ENCODE measurements at places on chromosomes 13 and 19.

DNA sequence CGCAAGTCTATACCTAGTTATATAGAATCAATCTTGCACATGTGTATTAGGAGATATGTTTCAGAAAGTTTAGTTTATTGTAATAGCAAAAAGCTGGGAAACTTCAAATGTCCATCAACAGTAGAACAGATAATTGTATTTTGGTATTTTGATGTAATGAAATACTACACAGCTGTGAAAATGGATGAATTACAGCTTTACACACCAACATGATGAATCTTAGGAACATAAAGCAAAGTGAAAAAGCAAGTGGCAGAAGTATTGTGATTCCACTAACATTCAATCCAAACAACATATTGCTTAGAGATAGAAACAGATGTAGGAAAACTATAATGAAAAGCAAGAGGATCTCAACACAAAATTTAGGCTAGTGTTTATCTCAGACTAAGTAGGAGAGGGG is 72.5 kb downstream of the RUBCNL start:
- no peak for DNase-seq

GRCh38 chr13:50152224-50152623 is 137.0 kb downstream of the KCNRG start:
- DNase-seq: no peak

DNA sequence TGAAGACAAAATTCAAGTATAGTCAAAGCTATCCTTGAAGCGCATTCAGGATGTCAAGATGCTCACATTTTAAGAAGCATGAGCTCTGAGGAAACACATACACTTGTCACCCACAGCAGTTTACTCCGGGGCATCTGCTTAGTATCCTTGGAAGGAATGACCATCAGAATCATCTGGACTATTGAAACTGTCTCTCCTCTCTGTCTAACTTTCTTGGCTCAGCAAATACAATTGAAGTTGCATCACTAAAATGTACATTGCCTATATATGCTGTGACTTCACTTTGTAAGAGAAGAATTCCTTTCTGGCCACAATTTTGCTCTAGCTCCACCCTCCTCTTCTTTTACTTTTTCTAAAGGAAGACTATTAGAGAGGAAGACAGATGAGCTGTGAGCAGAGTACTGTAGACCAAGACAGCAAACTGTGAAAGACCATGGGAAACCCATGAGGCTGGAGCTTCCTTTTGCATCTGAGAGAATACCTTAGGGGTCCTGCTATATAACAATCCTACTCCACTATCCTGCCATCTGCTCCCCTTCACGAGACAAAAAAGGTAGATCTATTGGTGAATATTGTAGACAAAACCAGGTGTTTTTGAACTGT is 906.3 kb downstream of the PCDH9 start:
- DNase-seq: no peak

GRCh38 chr13:41597348-41598041 is 140.1 kb downstream of the RGCC start:
- DNase-seq: no peak

- no peak for DNase-seq
Measured at GRCh38 chr13:66887088-66887487, 343.0 kb downstream of the PCDH9 start.

DNA sequence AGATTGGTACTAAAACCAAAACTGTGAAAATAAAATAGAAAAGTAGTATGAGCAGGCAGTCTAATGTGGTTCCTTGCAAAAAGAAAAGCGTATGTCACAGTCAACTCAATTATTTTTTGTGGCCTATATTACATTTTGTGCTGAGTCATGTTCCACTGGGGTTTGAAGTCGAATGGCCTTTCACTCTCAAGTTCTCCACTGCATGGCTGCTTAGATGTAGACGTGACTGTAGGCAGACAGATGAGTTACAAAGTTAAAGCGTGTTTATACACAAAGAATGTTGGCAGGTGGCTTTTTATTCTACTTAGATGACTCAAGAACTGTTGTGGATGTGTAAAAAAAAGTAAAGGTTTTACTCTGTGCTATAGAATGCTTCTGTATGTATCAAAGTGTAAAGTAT is 133.9 kb downstream of the SLITRK6 start:
- no peak for DNase-seq

GRCh38 chr19:49887037-49887664 is 9.5 kb downstream of the IL4I1 start:
- DNase-seq: no peak

- peak; percentile 11 for DNase-seq
Measured at GRCh38 chr19:46787331-46788261, 798 bp downstream of the SLC1A5 start.

DNA sequence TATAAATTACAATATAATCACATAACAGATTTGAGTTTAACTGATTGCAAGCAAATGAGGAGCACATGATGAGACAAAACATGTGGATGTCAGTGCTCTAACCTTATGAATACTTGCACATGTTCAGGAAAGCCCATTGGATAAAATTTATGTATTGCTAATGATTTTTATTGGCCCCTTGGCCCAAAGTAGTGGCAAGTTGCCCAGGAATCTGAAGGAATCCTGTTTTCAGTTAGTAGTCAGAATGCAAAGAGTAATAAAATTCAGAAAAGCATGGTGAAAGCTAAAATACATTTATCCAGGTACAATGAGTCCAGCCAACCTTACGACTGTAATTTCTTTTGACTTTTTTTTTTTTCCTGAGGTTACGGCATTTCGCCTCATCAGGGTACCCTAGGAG is 1539.4 kb downstream of the EFNB2 start:
- no peak for DNase-seq

GRCh38 chr19:45153339-45154063 is 7.3 kb downstream of the NKPD1 start:
- no peak for DNase-seq

GRCh38 chr19:47155148-47155547 is 24.5 kb downstream of the SAE1 start:
- no peak for DNase-seq

GRCh38 chr19:2538096-2538757 is 62.3 kb downstream of the GADD45B start:
- DNase-seq: no peak

- no peak for DNase-seq
Measured at GRCh38 chr13:35131471-35131870, 189.4 kb downstream of the NBEA start.

GRCh38 chr13:52936806-52937205 is 88.4 kb upstream of the PCDH8 start:
- DNase-seq: no peak

- peak; percentile 51 for DNase-seq
Measured at GRCh38 chr19:19460761-19461265, 54.5 kb downstream of the TSSK6 start.

DNA sequence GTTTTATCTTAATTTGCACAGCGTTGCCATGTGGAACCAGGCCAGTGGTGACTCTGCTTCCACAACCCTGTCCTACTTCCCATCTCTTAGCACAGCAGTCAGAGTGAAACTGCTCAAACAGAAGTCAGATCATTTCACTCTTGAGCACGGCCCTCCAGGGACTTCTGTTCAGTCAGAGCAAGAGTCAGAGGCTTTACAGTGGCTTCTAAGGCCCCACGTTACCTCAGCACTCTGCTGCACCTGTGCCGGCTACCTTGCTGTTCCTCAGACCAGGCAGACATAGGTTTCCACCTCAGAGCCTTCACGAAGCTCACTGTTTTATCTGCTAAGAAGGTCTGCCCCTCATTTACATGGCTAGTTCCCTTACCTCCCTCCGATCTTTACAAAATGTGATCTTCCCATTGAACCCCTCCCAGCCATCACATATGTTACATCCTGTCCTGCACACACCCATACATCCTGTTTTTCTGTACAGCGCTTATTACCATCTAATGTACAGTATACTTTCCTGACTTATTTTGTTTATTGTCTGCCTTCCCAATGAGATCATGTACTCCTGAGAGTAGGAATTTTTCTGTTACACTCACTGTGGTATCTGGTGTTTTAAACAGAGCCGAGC is 41.6 kb downstream of the TM9SF2 start:
- DNase-seq: peak; percentile 50

GRCh38 chr19:14542711-14543328 is 13.4 kb downstream of the TECR start:
- DNase-seq: no peak

GRCh38 chr19:6516018-6516658 is 14.0 kb upstream of the TUBB4A start:
- peak; percentile 70 for DNase-seq

DNA sequence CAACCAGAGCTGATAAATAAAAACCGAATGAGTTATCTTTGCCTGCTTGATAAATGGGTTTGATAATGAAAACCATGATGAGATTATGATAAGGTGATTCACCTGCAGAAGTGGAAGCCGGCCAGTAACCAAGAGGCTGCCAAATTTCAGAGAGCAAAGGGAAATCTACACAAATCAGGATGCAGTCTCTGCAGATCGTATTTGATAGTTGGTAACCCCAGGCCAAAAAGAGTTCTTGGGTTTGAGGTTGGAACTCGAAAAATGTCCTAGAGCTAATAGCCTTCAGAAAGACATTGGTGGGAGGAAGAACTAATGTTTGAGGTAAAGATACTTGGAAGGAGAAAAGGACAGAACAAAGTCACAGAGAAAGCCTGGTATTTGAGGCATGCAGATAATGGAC is 9.6 kb upstream of the LATS2 start:
- no peak for DNase-seq

DNA sequence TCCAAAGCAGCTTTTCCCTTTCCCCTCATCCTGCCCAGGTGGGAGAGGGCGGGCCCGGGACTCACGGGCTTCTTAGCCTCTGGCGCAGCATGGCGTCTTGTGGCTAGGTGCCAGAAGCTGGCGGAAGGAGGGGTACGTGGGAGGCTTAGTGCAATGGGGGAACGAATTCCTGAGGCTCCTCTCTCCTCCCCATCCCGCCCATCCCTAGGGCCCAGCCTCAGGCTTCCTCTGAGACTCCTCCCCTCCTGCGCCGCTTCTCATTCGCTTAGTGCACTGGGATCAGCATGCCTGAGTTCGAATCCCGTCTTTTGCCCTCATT is 297.8 kb downstream of the ZNF536 start:
- no peak for DNase-seq

GRCh38 chr19:16579381-16579780 is 7.2 kb upstream of the SLC35E1 start:
- no peak for DNase-seq

DNA sequence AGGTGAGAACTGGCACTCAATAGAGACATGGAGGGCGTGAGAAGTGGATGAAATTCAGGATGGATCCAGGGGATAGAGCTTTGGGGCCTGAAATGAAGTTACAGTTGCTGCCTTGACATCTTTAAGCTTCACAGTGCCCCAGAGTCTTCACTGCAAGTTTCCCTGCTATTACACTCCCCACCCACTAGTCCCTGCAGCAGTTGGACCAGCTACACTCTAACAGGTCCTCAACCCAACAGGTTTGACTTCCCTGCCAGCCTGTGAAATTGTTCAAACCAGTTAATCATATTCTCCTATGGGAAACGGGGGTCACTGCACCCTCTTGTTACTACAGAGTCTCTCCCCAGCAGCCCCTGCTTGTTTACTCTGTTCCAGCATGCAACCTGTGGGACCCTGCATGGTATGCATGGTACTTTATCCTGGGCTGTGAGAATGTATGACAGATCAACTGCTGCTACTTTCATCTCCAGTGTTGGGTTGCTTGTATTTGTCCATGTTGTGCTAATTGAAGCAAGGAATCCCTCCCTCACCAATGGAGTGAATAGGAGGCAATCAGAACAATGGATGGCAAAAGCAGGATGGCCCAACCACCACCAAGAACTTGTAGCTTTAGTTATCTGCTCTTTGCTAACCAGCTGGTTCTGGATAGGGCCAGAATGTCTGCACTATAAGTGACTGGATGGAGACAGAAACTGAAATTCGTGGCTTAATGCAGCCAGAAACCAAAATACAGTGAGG is 314.2 kb downstream of the OLFM4 start:
- DNase-seq: no peak

DNA sequence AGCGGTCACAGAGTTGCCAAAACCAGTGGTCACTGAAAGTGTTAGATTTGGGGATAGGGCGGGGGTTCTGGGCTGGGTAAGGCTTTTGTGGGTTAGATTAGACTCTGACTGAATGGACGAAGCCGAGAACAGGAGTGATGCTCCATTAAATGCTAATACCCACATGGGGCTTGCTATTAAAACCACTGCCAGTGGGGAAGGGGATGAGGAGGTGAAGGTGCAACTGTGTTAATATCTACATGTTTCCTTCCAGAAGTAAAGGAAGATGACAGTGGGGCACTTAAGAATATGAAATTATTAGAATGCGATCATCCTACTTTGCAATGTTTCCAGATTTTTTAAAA is 573 bp upstream of the ZNF614 start:
- no peak for DNase-seq

GRCh38 chr19:29399804-29400203 is 126.0 kb upstream of the VSTM2B start:
- DNase-seq: no peak

DNA sequence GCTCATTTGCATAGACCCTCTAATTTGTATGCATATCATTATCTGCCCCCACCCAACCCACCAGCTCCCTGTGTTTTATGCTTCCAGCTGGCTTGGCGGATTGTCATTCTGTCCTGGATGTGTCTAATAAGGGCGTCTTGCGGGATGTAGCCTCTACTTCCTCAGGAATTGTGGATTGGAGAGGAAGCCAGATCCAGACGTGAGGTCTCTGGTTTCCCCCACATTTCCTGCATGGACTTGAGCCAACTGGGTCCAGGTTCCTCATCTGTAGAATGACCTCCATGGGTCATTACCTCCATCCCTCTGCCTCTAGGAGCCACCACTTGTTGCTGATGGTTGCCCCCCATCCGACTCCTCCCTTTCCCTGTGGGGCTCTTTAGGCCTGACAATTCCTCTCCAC is 7.3 kb downstream of the TNFSF14 start:
- no peak for DNase-seq

GRCh38 chr13:27920677-27921420 is 1.0 kb downstream of the PDX1 start:
- no peak for DNase-seq

- DNase-seq: no peak
Measured at GRCh38 chr19:53875602-53876325, 6.2 kb upstream of the PRKCG start.

GRCh38 chr13:102700088-102701031 is 5.5 kb upstream of the METTL21C start:
- no peak for DNase-seq

DNA sequence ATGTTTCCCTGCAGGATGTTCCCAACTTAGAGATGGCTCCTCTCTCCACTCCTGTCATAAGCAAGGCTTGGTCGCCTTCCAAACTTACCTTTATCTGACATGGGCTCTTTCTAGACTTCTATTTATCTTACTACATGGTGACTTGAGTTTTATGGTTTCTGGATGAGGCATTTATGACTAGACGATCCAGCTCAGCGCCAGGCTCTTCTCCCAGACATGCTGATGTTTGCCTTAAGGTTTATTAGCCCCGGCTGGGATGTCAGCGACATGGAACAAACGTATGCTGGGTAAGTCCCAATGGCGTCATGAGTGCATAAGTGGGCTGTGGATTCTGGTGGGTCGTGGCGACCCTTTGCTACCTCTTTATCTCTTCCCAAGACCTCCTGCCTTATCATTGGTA is 39.8 kb upstream of the SLC15A1 start:
- DNase-seq: no peak

- DNase-seq: no peak
Measured at GRCh38 chr13:24184265-24184841, 23.8 kb downstream of the SPATA13 start.

GRCh38 chr13:20544201-20544923 is 18.7 kb upstream of the CRYL1 start:
- DNase-seq: no peak

GRCh38 chr13:98020271-98020670 is 66.8 kb downstream of the IPO5 start:
- DNase-seq: no peak

GRCh38 chr19:1481224-1481892 is 2.3 kb upstream of the C19orf25 start:
- no peak for DNase-seq

GRCh38 chr19:913080-913748 is at the start of gene R3HDM4:
Gene R3HDM4, minus strand, starts transcription at chr19:913219. Its CDS starts 62 bp downstream, at chr19:913157.
- peak; percentile 79 for DNase-seq
